ENCODE measurements at places on chromosomes 4 and X.

- no peak for DNase-seq
Measured at GRCh38 chr4:185117300-185117934, 25.6 kb upstream of the SLC25A4 start.

DNA sequence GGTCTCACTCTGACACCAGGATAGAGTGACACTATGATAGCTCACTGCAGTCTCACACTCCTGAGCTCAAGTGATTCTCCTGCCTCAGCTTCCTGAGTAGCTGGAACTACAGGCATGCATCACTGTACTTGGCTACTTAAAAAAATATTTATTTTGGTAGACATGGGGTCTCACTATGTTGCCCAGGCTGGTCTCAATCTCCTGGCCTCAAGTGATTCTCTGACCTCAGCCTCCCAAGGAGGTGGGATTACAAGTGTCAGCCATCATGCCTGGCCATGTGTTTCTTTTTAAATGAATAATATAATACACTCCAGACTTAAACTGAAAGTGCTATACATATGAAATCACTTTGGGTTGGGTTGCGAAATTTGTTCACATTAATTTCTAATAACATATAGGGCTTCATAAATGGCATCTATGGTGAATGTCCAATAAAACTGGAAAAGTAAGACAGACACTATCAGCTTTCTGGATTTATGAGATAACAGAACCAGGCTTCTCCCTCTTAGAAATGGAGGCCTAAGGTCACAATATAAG lies 48.0 kb downstream of the SEC24D start:
- no peak for DNase-seq

GRCh38 chr4:160880180-160880579 lies 1283.6 kb downstream of the FSTL5 start:
- DNase-seq: no peak

GRCh38 chr4:141132709-141133145 lies 542 bp downstream of the RNF150 start:
- no peak for DNase-seq

DNA sequence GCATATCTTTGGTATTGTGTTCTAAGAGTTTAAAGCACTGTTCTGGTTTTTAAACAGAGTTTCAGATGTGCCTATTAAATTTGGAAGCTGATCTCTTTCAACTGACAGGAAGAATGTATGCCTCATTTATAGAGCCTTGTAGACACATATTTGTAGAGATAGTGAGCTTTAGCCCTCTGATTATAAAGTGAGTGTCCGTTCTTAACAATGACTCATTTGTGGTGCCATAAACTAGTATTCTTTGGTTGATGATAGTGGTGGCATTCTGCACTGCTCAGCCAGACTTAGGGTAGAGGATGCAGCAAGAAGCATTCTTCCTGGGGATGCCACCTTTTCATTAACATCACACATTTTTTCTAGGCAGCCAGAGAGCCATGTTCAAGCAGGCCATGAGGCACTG lies 121.7 kb downstream of the TLL1 start:
- no peak for DNase-seq

DNA sequence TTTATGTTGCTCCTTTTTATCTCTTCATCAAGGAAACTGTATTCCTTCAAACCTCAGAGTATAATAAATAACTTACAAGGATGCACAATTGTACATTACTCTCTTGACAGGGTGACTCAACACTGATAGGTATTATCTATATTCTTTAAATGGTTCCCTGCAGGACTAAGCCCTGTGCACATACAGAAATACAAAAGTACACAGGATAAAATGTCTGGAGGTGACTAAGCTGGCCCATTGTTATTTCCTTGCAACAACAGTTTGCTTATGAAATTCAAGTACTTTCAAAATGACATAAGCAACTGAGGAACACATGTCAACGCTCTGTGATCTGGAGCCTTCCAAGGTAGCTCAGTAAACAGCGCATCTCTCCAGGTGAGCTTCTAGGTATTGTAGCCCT lies 83.8 kb upstream of the RPL34 start:
- DNase-seq: no peak

DNA sequence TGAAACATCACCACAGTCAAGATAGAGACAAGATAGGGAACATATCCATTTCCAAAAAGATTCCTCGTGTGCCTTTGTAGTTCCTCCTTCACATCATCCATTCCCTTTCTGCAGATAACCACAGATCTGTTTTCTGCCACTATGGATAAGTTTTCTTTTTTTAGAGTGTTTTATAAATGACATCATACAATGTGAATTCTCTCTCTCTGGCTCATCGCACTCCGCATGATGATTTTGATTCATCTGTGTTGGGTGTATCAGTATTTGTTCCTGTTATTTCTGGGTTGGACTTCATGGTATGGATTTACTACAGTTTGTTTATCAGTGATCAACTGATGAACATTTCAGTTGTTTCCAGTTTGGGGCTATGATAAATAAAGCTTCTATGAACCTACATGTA lies 23.2 kb upstream of the ANXA3 start:
- no peak for DNase-seq

DNA sequence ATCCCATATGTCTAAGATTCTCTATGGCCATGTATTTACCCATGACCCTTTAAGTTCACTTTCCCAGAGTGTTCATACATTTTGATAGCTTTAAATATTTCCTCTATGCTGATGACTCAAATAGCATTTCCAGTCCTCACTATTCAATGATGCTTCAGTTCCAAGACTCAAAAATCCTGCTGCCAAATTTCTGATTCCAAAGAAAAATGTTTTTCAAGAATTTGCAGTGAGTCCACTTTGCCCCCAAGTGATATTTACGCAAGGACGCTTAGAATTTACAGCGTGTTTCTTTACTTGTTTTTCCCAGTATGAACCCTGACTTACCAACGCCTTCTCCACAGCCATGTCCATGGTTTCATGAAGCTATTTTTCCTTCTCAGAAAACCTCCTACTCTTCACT lies 127.9 kb upstream of the PCDH18 start:
- no peak for DNase-seq

DNA sequence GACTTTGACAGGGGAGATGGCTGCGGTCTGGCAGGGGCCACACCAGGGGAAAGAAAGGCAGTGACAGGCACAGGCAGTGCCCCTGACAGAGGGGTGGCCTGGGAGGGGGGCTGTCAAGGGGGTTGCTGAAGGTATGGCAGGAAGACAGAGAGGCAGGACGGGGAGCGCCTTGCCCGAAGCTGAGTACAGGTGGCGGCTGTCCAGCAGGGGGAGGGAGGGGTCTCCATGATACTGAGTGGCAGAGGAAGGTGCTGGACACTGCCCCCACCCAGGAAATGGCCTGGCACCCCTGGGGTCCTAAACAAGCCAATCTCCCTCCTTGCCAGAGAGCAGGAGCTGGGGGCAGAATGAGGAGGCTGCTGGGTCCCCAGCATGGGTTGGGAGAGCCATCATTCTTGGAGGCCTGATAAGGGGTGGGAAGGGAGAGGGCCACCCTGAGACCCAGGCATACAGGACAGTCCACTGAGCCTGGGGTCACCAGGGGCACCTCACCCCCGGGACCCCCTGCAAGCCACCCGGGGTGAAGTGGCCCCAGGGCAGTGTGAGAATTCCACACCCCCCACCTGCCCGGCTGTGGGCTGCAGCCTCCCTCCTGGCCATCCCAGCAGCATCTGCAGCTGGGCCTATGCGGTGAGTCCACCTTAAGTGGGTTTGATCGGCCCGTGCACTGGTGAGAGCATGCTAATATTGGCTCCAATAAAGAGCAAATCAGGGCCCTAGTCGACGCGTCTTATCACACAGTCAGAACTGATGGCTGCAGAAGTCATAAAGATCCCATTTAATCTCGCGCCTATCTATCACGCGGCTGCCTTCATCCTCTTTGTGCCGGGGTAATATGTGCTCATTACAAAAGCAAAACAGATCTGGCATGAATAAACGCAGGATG lies 108.5 kb downstream of the FAM53A start:
- DNase-seq: no peak

DNA sequence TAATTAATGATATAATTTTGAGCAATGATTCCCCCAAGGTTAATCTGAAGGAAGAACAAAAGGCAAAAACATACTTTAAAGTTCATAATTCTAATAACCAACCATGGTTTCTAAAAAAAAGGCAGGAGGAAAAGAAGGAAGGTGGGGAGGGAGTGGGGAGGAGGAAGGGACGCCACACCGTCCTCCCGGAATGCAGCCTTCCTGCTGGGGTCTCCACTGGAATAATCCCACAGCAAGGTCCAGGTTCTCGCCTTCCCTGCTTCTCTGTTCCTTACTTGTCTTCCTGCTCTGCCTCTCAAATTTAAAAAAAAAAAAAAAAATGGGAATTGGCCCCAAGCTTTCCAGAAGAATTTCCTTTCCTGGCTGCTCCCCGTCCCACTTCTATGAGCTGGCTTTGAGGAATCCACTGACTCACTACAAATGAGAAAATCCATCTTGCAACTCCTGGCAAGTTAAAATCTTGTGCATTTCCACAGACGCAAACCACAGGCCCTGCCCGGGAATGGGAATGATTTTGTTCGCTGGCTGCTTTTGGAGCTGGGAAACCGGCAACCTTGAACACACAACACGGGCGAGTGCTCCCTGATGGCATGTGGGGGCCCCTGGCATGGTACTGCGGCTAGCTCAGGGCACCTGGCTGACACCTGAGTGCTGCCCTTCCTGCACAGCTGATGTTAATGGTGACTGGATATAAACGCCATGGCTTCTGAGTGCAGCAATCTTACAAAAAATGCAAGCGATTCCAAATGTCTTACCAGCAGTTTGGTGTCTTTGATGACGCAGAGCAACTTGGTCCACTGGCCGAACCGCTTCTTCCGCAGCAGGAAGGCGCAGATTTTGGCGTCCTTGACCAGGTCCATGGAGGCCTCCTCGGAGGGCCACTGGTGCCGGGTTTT lies 97.0 kb downstream of the AFAP1 start:
- DNase-seq: no peak

DNA sequence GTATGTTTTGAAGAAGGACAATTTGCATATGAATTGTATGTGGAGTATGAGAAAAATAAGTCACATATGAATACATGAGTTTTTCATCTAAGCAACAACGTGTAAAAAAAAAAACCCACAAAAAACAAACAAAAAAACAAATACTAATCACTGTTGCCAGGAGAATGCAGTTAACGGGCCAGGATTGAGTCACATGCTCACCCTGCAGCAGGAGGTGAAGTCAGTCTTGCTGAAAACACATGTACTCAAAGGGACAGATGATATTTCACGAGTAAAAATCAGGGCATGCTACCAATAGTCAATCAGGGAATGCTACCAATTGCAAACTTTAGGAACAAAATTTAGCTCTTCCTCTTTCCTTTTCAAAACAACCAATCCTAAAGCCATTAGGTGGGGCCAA lies 10.4 kb upstream of the DCLK2 start:
- no peak for DNase-seq

DNA sequence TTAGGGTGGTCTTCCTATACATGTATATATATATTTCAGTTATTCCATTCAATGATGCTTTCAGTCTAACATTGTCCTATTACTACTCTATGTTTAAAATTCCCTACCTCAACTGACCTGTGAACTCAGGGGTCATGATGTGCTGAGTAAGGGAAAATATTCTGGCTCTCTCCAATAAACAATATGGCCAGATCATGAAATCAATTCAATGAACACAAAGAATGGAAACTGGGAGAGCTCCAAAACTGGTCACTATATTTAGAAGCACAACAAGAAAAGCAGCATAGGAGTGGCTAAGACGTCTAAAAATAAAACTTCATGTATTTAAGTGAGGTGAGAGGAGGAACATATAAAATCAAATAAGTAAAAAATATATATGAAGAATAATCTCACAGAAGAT lies 304.5 kb downstream of the PPP3CA start:
- no peak for DNase-seq

DNA sequence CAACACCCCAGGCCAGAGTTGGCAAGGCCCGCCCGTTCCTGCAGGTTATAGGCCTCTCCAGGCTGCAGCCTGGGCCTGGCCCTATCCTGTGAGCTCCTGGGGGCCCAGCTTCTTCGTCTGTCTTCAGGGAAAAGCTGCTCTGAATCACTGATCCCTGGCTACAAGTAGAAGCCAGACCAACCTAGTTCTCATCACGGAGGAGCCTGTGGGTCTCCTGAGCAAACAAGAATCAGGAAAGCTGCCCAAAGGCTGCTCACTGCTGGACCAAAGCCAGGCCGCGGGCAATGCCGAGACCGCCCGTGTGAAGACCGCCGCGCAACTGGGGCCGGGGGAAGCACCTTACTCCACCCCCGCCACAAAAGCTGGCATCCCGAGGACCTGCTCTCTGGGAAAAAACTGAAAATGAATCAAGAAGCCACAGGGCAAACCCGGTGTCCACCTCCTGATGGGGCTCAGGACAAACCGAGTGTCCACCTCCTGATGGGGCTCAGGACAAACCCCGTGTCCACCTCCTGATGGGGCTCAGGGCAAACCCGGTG lies 12.8 kb downstream of the CTBP1 start:
- DNase-seq: no peak

DNA sequence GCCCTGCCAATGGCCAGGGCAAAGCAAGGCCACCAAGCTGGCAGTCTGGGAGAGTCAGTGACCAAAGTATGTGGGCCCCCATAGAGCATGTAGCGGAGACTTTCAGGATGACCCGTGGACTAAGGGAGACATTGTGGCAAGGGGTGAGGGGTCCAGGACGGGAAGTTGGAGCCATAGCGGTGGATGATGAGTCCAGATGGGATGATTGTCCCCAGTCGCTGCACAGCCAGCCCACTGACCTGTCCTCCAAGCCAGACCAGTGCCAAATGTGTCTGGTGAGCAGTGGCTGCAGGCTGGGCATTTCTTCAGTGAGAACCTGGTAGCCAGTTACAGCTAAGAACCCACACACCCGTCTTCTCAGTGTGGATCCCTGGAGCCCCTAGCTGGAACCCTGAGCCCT lies 34.3 kb downstream of the ZNF185 start:
- no peak for DNase-seq

GRCh38 chr4:28665306-28665705 lies 1804.7 kb downstream of the STIM2 start:
- DNase-seq: no peak

GRCh38 chrX:68846536-68846935 lies 17.7 kb downstream of the EFNB1 start:
- DNase-seq: no peak

DNA sequence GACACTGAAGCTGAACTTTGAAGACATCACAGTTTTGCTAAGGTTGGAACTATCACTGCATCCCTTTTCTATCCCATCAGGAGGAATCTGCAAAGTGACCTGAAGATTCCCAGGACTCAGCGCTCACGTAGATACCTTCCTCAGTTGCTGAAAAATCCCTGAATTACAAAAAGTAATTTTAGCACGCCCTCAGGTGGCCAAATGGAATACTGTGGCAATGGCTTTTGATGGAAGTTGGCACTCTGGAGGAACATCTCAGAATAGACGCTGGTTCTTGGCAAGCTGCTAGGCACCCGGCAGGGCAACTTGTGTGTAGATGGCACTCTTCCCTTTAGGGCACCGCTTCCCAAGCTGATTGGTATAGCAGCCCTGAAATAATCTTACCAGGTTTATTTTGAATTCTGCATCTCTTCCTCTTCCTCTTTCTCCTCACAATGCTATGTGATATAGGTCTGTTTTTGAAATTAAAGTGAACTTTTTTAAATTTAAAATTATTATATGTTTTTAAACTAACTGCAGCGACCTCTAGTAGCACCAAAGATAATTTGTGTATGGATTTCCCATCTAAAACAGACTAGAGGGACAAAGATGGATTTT lies 16.3 kb upstream of the ESX1 start:
- peak; percentile 2 for DNase-seq

All from CD4-positive, alpha-beta T cell treated with Interleukin-4 for 1 hour (primary cell).